AG10803 (cell line): ENCODE measurements at places on chromosomes 13 and 19.
A peak's percentile ranks its signal among the peaks of the same experiment; 100 is the strongest.

DNA sequence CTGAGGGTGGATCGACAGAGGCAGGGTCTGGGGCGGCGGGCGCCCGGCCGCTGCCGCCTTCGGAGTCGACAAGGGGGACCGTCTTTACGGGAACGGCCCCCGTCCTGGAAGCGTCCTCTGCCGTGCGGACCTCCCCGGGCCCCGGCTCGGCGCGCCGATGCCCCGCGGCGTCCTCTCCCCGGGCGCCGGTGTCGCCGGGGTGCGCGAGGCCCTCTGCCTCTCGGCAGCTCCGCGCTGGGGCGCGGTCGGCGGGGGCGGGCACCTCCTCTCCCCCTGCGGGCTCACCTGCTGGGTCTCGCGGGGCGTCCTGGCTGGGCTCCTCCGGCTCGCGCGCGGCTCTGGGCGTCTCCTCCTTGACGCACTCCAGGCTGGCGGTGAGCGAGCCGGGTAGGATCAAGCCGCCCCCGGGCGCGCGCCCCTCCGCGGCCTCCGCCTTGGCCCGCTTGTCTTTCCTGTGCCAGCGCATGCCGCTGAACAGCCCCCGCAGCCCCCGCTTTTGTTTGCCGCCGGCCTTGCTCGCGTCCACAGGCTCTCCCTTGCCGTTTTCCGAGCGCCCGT is 1.5 kb downstream of the AMER2 start:
- DNase-seq, result no peak

DNA sequence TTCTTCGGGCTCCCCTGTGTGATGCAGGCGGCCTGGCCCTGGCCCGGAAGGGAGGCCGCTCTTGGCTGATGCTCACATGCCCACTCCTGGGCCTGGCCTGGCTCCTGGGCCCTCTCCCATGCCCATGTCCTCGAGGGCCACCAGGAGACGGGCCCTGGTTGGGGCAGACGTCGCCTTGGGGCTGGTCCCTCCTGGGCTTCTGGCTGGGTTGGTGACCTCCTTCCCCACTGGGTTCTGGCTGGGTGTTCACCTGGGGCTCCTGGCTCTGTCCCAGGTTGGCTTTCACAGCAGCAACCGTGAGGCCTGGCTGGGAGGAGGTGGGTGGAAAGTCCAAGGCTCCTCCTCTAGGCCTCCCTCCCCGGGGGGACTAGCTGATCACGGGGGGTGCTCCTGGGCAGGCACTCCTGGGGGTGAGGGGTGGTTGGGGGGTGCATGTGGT is 15.5 kb upstream of the SLC7A10 start:
- no peak for DNase-seq

- DNase-seq, result peak; percentile 33
Measured at GRCh38 chr19:40416918-40417642, 3.9 kb upstream of the PRX start.

- peak; percentile 48 for DNase-seq
Measured at GRCh38 chr19:47618771-47619170, 9.8 kb downstream of the BICRA start.
